ENCODE measurements at places on chromosomes 3 and 15.
A peak's percentile ranks its signal among the peaks of the same experiment; 100 is the strongest.

- H3K36me3 ChIP-seq = peaks cover 26% of the 10 kb centered on the region
- no peak for DNase-seq
- no peaks in the 10 kb centered on the region for H3K27me3 ChIP-seq
- no peak overlapping the region for H3K27ac ChIP-seq
- no peak overlapping the region for H3K4me3 ChIP-seq
- H3K4me1 ChIP-seq = peaks cover 5% of the 10 kb centered on the region
These were observed 27.0 kb downstream of the TM2D3 start for GRCh38 chr15:101625184-101625583.

DNA sequence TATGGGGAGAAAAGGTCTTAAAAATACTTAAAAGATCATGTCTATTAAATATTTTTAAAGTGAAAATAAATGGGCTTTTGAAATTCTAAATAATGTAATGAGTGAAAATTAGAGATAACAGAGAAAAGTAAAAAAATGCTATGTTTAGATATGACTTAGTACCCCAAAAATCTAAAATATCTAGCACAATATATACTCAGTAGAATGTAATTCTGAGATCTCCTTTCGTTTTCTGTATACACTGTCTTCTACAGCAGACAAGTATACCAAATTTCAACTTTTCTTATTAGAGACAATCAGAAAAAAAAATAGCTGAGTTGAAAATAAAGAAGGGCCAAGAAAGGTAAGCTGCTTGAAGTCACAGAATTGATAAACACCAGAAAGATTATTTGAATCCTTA lies 140.8 kb downstream of the ADAM10 start:
- H3K4me1 ChIP-seq = no peaks in the 10 kb centered on the region
- peaks cover 32% of the 10 kb centered on the region for H3K36me3 ChIP-seq
- H3K4me3 ChIP-seq = no peak overlapping the region
- H3K27me3 ChIP-seq = no peaks in the 10 kb centered on the region

DNA sequence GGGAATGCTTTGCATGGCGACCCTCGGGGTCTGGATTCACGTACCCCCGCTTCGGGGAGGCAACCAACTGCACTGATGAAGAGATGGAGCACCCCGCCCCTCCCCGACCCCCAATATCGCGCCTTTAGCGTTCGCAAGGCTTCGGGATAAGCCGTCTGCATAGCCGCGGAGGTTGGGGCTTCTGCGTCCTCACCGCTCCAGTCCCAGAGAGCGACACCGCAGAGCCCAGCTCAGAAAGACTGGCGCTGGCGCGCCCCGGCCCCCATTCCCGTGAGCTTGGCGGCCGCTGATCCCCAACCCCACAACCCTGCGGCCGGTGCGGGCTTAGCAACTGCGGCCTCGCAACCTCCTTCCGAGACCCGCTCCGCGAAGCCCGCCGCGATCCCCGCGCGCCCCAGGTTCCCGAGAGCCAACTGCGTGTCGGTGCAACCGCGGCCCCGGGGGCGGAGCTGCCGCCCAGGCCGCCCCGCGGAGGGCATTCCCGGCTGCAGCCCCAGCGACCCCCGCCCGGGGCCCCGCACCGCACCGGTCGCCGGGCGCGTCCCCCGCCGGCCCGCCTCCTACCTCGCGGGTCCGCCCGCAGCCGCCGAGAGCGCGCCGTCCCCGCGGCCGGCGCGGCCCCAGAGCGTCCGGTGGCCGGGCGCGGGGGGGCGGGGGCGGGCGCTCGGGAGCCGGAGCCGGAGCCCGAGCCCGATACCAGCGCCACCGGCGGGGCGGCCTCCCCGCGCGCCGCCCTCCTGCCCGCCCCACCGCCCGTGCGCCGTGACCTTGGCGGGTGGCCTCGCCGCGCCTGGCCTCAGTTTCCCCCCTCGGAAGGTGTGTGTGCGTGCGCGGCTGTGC lies 79.5 kb downstream of the IQSEC1 start:
- no peak overlapping the region for H3K27ac ChIP-seq
- H3K36me3 ChIP-seq = no peaks in the 10 kb centered on the region
- H3K27me3 ChIP-seq = peaks cover 9% of the 10 kb centered on the region
- DNase-seq = peak; percentile 58

GRCh38 chr3:64584179-64584578 lies 103.6 kb downstream of the ADAMTS9 start:
- no peak overlapping the region for H3K4me3 ChIP-seq
- H3K27me3 ChIP-seq = no peaks in the 10 kb centered on the region

GRCh38 chr3:25572919-25573385 lies 91.8 kb downstream of the TOP2B start:
- H3K27ac ChIP-seq = peak overlapping the region; percentile 85
- no peak for DNase-seq
- no peaks in the 10 kb centered on the region for H3K27me3 ChIP-seq
- H3K4me3 ChIP-seq = no peak overlapping the region
- H3K36me3 ChIP-seq = peaks cover 47% of the 10 kb centered on the region
- H3K4me1 ChIP-seq = peaks cover 6% of the 10 kb centered on the region

GRCh38 chr3:86695752-86696151 lies 295.2 kb downstream of the VGLL3 start:
- no peak for DNase-seq
- H3K36me3 ChIP-seq = no peaks in the 10 kb centered on the region
- peaks cover 13% of the 10 kb centered on the region for H3K4me1 ChIP-seq
- H3K27ac ChIP-seq = no peak overlapping the region
- no peaks in the 10 kb centered on the region for H3K27me3 ChIP-seq
- H3K4me3 ChIP-seq = no peak overlapping the region
